ENCODE measurements at places on chromosomes 16 and 17.
A peak's percentile ranks its signal among the peaks of the same experiment; 100 is the strongest.

GRCh38 chr17:43940630-43941029, 1.6 kb downstream of the PPY start:
- no peak for DNase-seq

GRCh38 chr16:66596986-66597848, 7.3 kb upstream of the CMTM3 start:
- DNase-seq, result no peak

GRCh38 chr17:35252651-35253050, 9.8 kb downstream of the SLFN5 start:
- no peak for DNase-seq

DNA sequence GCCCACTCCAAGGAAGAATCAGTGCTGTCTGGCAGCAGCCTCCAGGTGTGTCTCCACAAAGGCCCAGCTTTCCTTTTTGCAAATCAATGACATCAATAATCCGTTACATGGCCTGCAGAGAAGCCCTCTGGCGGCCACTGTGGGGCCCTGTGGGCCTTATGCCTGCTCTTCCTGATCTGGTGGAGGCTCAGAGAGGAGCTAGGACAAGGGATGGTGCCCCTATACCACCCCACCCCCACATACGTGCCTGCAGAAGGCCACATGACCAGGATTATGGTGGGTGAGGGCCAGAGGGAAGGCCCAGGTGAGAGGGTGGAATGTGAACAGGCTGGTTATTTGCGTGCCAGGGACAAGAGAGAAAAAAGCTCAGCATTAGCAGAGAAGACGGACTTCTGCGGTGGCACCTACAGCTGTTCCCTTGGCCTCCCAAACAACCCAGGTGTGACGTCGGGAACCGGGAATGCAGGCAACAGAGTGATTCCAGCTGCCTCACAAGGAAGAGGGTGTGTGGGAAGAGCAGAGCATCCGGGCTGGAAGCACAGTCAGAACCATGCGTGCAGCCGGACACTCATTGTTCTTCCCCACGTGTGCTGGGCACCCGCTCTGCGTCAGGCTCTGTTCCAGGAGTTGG, 22.5 kb downstream of the EIF4A3 start:
- no peak for DNase-seq

DNA sequence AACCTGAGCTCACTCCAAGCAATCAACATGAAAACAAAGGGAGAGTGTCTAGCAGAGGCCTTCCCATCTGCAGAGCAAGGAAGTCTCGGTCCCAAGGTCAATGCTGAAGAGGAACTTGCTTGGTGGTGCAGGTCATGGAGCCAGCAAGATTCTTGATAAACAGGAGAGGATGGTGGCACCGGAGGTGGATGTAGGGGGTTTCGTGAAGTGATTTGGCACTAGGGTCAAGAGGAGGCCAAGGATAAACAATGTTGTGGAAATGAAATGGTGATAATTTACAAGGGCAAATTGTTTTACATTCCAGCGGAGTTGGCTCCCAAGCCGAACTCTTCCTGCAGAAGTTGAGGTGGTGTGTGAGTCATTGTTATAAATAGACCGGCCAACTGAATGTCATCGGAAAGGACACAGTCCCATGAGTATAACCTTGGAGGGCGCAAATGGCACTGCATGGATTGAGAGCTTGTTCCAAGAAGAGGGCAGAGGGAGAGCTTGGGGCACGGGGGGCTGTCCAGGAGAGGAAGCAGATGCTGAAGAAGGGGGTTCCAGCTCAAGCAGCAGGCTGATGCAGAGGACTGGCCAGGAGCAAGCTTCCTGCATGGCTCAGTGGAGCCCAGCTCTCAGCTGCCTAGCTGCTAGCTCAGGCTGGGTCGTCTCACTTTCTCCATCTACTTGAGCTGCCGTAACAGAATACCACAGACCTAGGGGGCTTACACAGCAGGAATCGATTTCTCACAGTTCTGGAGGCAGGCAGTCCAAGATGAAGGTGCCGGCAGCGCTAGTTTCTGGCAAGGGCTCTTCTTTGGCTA, 136.6 kb downstream of the COPRS start:
- no peak for DNase-seq

DNA sequence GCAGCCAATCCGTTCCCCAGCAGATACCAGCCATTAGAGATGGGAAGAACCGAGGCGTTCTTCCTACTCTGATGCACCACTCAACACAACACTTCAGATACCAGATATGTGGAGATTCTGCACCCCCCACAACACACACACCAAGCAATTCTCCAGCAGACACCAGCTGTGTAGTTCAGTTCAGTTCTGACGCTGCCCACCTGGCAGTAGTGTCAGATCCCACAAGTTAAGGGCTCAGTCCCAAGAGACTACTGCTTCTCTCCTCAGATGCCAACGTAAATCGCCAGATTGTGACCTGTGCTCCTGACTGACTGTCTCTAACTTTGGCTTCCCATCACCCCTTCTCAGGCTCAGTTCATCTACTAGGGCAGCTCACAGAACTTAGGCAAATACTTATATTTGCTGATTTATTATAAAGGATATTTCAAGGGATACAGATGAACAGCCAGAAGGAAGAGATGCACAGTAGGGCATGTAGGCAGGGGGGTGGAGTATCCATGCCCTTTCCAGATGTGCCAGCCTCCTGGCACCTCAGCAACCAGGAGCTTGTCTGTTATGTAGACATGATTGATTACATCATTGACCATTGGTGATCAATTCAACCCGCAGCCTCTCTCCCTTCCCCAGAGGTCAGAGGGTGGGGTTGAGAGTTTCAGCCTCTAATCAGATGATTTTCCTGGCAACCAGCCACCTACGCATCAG, 110.6 kb downstream of the PRKCA start:
- DNase-seq, result peak; percentile 22

- no peak for DNase-seq
Measured at GRCh38 chr16:12484972-12485371, 318.7 kb downstream of the CPPED1 start.

DNA sequence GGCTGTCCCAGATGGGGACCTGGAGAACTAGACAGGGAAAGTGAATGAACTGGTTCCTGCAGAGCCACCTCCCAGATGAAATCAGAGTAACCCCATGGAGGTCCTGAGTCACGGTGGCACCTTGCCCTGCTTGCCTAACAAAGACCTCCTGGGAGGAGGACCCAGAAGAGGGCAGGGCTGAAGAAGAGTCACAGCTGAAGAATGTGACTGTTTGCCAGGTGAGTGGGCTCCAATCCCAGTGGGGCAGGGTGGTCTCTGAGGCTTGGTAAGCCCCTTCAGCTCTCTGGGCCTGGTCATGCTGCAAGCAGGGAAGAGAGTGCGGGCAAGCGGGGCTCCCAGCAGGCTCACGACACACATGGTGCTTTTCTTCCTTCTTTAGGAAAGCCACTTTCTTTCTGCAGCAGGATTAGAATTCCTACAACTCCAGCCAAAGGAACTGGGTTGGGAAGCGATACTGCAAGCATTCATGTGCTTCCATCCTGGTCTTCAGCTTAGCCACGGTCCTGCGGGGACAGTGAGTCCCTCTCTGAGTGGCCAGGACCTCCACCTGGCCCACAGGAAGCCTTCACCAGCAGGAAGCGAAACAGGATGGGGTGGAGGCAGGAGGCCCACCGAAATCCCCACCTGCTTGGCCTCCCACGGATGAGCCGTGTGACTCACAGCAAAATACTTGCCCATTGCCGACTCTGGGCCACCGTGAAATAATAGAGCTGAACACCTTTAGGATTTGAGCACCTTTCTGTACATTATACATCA, 4.3 kb downstream of the C16orf74 start:
- DNase-seq, result no peak

GRCh38 chr17:6241996-6242395, 171.8 kb downstream of the WSCD1 start:
- DNase-seq, result no peak

GRCh38 chr16:74099530-74099929, 197.1 kb upstream of the PSMD7 start:
- DNase-seq, result no peak

GRCh38 chr16:66120656-66121055, 245.8 kb upstream of the CDH5 start:
- no peak for DNase-seq

GRCh38 chr16:63618896-63619485, 1502.9 kb downstream of the CDH11 start:
- DNase-seq, result no peak

DNA sequence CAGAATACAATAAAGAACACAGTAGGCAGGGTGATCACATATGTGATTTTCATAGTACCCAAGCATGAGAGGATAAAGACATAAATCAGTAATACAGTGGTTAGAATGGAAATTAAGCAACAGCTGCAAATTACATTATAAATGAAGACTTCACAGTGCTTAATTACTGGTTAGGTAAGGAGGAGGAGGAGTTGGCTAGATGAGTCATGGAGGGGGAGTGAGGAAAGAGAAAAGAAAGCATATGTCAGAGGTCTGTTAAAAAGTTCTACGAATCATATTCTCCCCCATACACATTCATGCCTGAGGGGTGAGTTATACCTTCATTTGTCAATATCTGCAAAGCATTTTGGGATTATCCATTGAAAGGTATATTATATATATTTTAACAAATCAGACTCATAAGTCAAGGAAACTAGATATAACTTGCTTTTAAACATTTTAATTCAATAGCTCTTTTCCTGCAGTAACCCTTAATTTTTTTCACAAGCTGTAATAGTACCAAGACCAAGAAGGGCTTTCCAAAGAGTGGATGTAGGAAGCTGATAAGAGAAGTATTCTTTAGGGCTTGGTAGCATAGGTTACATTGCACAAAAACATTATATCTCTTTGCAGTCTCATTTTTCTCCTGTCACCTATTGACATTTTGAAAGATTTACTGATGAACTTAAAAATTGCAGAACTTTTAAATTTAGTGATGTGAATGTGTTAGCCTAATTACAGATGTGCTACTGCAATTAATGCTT, 99.3 kb downstream of the STXBP4 start:
- DNase-seq, result no peak

DNA sequence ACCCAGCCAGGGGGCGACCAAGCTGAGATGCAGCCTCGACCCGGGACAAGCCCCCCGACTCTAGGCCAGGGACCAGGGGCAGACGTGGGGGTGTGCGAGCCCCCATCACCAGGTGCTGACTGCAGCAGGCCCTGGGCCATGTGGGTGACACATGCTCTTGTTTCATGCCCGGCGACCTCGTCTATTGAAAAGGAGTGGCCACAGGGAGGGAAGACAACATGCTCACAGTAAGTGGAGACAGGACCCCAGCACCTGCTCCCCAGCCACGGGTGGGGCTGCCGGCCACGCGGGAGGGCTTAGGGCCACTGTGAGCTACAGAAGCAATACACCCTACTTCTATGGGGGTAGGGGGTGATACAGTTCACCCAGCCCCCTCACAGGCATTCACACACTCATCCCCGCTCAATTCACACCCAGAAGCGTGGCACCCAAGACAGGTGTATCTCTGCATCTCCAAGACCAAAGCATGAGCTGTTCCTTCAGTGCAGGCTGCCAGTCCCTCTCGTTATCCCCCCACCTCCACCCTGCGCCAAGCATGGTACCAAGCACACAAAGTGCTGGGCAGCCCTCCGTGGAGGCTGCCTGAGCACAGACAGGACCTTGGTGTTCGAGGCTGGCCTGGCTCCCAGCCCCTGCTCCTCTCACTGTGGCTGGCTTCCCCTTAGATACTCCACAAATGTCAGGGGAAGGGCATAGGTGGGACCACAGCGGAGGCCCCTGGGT, 13.6 kb downstream of the VASN start:
- no peak for DNase-seq

- no peak for DNase-seq
Measured at GRCh38 chr17:229709-230394, 48.4 kb upstream of the DOC2B start.

GRCh38 chr17:41681776-41682175, 6.9 kb upstream of the EIF1 start:
- DNase-seq, result no peak

DNA sequence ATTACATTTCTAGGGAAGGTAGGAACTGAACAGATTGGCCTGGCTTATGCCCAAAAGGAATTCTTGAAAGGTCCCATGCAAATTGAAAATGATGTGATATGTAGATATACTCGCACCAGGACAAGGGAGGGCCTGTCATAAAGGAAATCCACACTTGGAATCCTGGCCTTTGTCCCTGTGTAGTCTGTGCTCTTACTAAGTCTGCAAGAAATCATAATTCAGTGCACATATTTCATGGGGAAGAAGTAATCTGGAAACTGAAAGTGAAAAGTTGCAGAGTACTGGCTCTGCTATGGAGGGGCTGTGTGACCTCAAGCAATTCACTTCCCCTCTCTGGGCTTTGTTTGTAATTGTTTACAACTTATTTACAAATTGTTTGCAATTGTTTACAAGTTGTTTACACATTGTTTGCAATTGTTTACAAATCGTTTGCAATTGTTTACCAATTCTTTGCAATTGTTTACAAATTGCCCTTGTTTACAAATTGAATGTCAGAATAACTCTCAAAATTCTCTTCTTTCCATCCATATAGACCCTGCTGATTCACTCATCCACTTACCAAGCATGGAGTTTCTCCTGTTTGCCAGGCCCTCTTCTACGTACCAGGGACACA, 12.9 kb downstream of the SCNN1G start:
- DNase-seq, result no peak

- no peak for DNase-seq
Measured at GRCh38 chr16:9070254-9070653, 21.2 kb upstream of the HAPSTR1 start.

GRCh38 chr17:58684003-58684402, 7.8 kb downstream of the TEX14 start:
- no peak for DNase-seq

DNA sequence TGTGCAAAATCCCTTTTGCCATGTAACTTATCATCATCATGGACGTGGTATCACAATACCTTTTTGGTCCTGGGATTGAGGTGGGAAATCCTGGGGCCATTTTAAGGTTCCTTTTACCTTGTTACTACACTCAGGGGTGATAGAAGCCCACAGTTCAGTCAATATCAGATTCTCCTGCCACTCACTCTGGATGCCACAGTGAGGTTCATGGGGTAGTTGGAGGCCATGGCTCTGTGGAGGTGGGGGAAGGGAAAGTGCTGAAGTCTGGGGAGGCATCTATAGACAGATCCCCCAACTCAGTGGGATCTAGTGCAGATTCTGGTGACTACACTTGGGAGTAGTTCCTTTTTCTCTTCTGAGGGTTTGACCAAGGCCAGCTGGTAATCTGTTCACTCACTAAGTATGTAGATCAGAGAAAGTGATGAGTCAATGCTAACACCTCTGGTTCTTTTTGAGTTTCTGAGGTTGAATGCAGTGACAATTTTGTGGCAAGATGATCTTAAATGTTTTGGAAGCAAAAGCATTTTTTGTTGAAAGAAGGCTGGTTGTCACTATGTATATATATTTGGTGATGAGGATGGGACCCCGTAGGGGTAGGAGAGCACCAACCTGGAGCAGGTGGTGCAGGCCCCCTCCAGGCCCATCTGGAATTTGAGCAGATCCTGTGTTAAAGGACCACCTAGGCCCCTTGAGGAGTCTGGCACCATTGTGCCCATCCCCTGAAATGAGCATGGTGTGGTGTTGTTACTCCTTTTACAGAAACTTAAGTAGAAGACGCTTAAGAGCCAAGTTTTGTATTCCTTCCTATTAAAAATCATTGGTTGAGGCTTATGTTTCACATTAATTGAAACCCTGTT, 18.8 kb upstream of the IRF8 start:
- no peak for DNase-seq

- peak; percentile 95 for DNase-seq
Measured at GRCh38 chr17:76737082-76737675, at the start of gene SRSF2. Gene SRSF2 (minus strand): TSS chr17:76737331. CDS start chr17:76737160, 171 bp downstream.

- DNase-seq, result no peak
Measured at GRCh38 chr16:79767421-79768275, 167.1 kb upstream of the MAF start.
